T-helper 17 cell (primary cell): ENCODE measurements at places on chromosomes 7 and 10.

- no peak for DNase-seq
- H3K36me3 ChIP-seq, result no peaks in the 10 kb centered on the region
- H3K27ac ChIP-seq, result no peak overlapping the region
These were observed 189.5 kb downstream of the DIP2C start for GRCh38 chr10:499991-500390.

- no peaks in the 10 kb centered on the region for H3K4me1 ChIP-seq
- no peaks in the 10 kb centered on the region for H3K36me3 ChIP-seq
- H3K4me3 ChIP-seq, result no peak overlapping the region
- DNase-seq, result no peak
- H3K27me3 ChIP-seq, result no peaks in the 10 kb centered on the region
- no peak overlapping the region for H3K27ac ChIP-seq
These were observed 276.7 kb upstream of the MEOX2 start for GRCh38 chr7:15963206-15963605.

DNA sequence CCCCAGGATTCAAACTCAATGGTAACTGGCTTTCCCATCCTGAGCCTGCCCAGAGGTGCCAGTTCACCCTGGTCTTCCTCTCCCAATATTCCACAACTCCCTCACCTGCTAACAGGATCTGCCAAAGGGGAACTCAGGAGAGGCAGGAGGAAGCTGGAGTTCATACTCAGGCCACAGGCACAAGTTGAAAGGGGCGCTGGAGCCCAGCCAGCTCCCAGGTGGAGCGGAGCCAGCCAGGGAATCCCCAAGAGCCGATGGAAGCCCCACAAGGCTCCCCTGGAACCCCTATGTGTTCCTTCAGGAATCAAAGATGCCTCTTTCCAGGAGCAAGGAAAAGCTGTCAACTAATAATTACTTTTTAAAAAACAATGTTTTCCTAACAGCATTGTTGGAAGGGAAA is 63.5 kb downstream of the SH3PXD2A start:
- peaks cover 6% of the 10 kb centered on the region for H3K27me3 ChIP-seq
- DNase-seq, result no peak
- peaks cover 5% of the 10 kb centered on the region for H3K4me1 ChIP-seq
- no peak overlapping the region for H3K4me3 ChIP-seq

- H3K4me3 ChIP-seq, result no peak overlapping the region
- DNase-seq, result no peak
- H3K27ac ChIP-seq, result no peak overlapping the region
- H3K4me1 ChIP-seq, result peaks cover 5% of the 10 kb centered on the region
- H3K36me3 ChIP-seq, result no peaks in the 10 kb centered on the region
These were observed 86.1 kb downstream of the LHPP start for GRCh38 chr10:124547647-124548168.

- peak overlapping the region; percentile 84 for H3K27ac ChIP-seq
- peaks cover 3% of the 10 kb centered on the region for H3K36me3 ChIP-seq
These were observed 151.5 kb downstream of the ANK3 start for GRCh38 chr10:60237977-60238758.

- no peak for DNase-seq
- H3K4me3 ChIP-seq, result peak overlapping the region; percentile 97
- no peaks in the 10 kb centered on the region for H3K36me3 ChIP-seq
- no peaks in the 10 kb centered on the region for H3K27me3 ChIP-seq
These were observed 74.6 kb downstream of the PAXIP1 start for GRCh38 chr7:154928136-154929005.

DNA sequence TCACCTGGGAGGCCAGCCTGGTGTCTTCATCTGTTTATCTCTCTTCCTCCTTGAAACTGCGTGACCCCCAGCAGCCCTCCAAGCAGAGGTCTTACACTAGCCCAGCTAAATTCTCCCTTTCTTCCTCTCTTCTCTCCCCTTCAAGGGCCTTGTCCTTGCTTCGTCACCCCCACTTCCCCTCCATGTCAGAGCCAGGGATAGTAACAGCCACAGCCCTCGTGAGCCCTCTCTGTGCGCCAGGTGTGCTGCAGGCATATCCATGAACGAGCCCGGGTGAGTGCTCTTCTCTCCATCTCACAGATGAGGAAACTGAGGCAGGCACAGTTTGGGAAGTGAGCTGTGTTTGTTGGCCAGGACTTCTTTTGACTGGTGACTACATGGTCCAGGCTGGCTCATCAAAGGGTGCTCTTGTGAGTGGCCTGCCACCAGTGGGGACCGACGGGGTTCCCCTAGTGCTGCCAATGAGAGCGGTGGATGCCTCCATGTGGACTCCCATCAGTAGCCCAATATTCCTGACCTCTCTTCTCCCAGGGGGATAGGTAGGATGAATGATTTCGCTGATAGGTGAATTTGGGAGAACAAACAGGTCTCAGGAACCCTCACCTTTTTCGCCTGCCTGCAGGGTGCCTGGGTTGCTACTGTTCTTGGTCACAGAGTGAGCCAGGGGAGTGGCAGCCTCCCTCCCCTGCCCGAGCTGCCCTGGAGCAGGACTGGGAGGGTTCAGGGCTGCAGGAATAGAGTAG is 38.1 kb downstream of the ADRA2A start:
- peaks cover 13% of the 10 kb centered on the region for H3K27me3 ChIP-seq
- H3K4me1 ChIP-seq, result peaks cover 7% of the 10 kb centered on the region
- peaks cover 2% of the 10 kb centered on the region for H3K36me3 ChIP-seq
- no peak for DNase-seq
- H3K27ac ChIP-seq, result no peak overlapping the region
- no peak overlapping the region for H3K4me3 ChIP-seq

GRCh38 chr10:117646718-117647117 is 104.2 kb downstream of the EMX2 start:
- H3K27me3 ChIP-seq, result peaks cover 19% of the 10 kb centered on the region
- no peak overlapping the region for H3K27ac ChIP-seq
- no peaks in the 10 kb centered on the region for H3K36me3 ChIP-seq
- DNase-seq, result no peak
- H3K4me1 ChIP-seq, result no peaks in the 10 kb centered on the region
